ENCODE measurements at places on chromosomes 2 and 18.

GRCh38 chr2:10919771-10920621, 8.3 kb downstream of the KCNF1 start:
- no peak for DNase-seq

DNA sequence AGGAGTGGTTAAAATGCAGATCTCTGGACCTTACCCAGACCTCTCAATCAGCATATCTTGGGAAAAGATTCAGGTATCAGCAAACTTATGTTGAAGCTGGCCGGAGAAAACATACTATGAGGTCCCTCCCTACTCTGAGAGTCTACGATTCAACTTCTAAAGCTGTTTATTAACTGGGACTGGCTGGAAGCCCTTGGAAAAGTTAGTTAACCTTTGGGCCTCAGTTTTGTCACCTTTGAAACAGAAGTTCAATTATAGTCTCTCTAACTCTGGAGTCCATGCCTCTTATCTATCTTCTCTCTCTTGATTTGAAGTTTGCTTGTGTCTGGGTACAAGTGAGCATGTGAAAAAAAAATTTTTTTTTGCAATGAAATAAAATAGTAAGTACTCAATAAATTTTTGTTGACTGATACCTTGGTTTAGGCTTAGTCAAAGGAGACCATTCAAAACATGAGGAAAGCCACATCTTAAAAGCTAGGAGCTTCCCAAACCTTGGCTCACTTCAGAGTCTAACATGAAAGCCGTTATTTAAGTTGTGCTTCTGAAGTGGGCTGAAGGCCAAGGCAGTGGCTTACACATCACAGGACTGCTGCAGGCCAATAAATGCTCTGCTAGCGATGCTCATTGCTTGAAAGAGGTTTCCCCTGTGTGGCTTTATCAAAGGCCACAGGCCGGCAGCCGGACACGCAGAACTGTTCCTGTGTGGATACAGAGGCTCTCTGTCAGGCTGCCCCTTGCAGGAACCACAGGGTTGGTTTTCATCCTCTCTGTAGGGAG, 110.6 kb upstream of the FAM136A start:
- DNase-seq = no peak

DNA sequence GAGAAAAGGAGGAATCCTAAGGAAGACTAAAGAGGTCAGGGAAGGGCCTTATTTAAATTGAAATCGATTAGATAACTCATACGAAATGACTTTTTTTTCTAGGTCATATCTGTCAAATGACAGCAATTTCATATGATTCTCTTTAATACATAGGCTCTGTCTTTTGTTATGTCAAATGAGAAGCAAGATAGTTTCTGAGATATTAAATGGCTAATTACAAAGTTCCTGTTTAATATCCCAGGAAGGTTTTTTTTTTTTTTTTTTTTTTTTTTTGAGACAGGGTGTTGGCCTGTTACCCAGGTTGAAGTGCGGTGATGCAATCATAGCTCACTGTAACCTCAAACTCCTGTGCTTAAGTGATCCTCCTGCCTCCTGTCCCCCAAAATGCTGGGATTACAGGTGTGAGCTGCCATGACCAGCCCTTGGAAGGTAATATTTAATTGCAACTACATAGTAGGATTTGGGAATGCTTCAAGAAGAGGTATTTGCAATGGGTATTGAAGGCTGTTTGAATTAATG, 48.0 kb upstream of the RMND5A start:
- DNase-seq = no peak

DNA sequence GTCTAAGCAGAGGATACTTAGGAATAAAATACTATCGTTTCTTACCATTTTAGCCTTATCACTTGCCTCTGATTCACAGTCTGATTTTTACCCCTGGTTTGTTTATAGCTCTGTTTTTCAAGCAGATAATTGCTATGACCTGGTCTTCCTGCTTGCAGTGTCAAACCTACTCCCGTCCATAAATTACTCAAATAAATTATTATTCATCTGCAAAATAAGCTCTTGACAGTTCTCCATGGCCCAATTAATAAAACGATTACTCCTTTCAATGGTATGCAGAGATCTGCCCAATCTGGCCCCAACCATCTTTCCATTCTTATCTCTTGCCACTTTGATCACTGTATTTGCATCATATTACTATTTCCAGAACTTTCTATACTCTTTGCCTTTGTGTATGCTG, 354.0 kb downstream of the CCDC85A start:
- no peak for DNase-seq

DNA sequence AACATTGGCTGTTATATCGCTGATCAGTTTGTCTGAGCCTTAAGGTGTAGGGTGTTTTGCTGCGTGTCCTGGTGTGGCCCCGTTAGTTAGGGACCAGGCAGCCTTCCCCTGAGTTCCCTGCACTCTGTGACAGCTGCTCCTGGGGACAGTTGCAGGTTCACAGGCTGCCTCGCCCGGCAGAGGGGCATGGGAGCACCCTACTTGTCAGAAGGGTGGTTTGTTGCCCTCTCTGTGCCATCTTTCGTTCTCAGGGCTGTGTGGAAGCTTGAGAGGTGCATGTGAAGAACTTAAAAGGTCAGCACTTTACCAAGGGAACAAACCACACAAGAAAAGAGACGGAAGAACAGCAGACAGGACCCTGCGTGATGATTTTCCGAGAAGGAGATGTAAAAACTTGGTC, 159.6 kb downstream of the LDLRAD4 start:
- no peak for DNase-seq

GRCh38 chr2:6823111-6823510, 42.6 kb downstream of the CMPK2 start:
- DNase-seq = no peak

- peak; percentile 59 for DNase-seq
These were observed 46.7 kb upstream of the LAPTM4A start for GRCh38 chr2:20097889-20098714.

- no peak for DNase-seq
These were observed 31.4 kb downstream of the NEMP2 start for GRCh38 chr2:190503088-190503487.

- peak; percentile 8 for DNase-seq
These were observed 52.9 kb upstream of the NABP1 start for GRCh38 chr2:191625016-191625415.

GRCh38 chr2:96949701-96950350, 36.6 kb downstream of the FAM178B start:
- DNase-seq = no peak

DNA sequence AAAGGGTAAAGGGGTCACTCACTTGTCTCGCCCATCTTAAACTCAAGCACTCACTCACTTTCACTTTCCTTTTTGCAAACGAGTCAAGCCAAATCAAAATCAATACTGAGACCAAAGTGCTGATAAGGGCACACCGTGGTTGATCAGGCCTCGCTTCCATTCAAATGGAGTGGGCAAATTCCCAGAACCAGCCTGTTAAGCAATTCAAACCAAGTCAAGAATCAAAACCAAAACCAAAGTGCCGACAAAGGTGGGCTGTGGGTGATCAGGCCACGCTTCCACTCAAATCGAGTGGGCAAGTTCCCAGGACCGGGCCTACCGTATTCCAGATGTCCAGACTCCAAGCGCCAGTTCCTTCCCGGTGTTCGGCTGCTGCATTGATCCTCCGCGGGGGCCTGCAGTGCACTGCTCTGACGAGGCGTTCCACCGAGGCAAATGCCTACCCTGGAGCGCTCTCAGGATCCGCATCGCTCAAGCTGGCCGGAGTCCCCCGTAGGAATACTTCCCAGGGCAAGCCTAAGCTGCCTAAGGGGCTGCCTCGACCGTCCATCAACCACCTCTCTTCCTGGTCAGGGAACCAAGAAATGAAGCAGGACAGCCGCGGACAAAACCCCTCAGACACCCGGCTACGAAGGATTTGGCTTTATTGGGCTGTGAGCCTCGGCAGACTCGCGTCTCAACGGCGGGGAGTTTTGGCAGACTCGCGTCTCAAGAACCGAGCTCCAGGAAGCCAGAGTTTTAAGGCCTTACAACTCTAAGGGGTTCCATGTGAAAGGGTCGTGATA, 89.9 kb upstream of the SLC1A4 start:
- no peak for DNase-seq

GRCh38 chr18:76953156-76953555, 130.8 kb downstream of the ZNF236 start:
- DNase-seq = no peak

- DNase-seq = no peak
These were observed 76.6 kb downstream of the COBLL1 start for GRCh38 chr2:164764996-164765395.

DNA sequence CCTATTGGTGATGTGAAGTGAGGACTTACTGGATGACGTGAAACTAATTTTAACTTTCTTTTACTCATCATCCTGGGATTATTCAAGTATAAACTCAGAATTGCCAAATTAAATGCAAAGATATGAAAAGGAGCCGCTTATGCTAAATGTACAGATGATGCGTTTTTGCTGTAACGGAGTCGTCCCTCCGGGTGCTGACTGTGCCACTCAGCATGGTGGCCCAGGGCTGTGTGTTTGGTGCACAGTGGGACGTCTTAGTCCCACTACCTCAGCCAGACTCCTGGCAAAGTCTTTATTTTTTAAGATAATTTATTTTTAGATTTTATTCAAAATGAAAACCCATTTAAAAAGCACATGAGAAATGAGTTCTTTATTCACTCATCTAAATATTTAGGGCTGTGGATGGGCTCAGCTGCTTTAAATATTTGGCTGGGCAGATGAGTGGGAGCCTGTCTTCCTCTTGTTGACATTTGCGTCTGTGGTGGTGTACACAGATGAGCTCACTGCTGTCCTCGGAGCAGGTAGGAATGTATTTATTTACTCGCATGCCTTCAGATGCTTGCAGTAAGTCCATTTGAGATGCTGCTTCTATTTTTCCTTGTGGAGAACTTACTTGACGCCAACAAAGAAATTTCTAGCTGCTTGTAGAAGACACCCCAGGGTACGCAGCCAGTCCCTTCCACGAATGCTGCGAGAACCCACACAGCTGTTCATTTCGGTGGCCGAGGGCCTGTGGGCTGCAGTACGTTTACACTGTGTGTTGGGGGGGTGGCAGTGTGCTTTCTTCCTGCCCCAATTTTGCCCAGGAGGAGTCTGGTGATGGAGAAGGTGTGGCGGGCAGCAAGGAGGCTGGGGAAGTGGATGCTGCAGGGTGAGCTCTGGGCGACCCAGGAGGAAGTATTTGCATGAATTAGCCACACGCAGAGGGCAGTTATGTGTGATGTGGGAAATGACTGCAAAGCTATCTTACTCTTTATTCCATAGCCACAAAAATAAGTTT, 105.0 kb downstream of the AGAP1 start:
- no peak for DNase-seq

GRCh38 chr2:47272905-47273758, 118.0 kb upstream of the STPG4 start:
- no peak for DNase-seq

- DNase-seq = no peak
These were observed 44.0 kb upstream of the PPP1CB start for GRCh38 chr2:28707592-28707991.

DNA sequence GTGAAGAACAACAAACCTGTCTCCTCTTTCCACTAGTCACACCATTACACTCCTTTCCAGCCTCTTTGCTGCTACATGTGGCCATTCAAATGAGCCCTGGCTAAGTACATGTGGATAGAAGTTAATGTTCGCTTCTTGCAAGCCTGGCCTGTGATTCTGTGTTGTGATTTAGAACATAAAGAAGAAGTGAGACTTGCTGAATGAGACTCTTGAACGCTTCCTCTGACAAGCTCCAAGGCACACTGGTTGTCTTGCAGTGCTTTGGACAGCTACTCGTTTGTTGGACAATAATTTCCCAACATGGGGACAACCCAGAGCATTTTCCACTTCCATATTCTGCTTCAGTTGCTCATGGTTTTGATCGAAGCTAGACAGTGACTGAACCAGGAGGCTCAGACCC, 57.3 kb downstream of the CCDC74A start:
- no peak for DNase-seq

DNA sequence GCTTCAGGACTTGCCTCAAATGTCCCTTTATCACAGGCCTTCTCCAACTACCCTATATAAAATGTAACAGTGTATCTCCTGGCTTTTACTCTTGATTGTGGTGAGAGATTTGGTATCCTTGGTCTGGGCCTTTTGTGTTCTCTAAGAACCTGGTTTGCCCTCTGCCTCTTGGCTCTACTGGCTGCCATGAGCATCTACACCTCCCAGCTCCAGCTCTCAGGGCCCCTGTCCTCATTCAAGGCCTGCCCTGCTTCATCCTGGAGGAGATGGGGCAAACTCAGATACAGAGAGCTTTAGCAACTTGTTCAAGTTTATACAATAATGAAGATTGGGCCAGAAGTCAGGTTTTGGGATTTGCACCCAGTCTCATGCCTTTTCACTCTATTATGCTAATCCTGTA, 45.0 kb downstream of the QPCT start:
- no peak for DNase-seq

DNA sequence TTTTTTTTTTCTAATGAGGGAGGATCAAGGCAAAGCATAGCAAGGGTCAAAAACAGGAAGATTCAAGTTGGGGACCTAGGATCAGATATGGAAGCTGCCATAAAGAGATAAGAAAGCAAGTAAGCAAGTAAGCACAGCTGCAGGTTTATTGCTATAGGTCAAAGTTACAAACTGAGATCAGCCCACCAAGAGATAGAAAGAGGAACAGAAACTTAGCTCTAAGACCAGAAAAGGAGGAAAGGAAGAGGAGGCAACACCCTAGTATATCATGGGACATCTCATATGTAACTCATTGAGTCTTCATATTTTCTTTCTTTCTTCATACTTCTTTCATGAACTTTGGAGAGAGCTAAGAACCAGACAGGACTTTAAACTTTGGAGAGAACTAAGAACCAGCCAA, 295.9 kb upstream of the CRIM1 start:
- DNase-seq = no peak

- DNase-seq = no peak
These were observed 391.7 kb downstream of the METTL4 start for GRCh38 chr18:2179498-2180183.

DNA sequence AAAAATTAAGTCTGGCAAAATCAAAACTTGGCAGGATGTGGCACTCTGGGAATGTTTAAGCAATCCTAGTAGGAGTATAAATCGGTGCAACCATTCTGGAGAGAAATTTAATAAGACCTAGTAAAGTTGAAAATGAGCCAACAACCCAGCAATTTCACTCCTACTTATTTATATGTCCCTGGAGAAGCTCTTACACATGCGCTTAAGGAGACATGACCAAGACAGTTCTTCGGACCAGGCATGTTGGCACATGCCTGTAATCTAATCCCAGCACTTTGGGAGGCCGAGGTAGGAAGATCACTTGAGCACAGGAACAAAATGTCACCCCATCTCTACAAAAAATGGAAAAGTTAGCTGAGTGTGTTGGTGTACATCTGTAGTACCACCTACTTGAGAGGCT, 374.6 kb upstream of the LYPD1 start:
- DNase-seq = no peak

DNA sequence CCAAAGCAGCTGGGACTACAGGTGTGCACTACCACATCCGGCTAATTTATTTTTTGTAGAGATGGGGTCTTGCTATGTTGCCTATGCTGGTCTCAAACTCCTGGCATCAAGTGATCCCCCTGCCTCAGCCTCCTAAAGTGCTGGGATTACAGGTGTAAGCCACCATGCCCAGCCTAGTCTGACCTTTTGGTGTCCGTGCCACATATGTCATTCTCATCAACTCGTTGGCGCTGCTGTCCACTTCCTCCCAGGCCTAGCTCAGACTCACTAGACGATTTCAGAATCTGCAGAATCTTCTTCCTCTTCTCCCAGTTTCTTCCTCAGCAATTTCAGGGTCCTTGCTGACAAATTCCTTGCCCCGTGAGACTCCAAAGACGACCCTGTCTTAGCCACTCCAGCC, 39.8 kb upstream of the DNMT3A start:
- DNase-seq = no peak
